ENCODE measurements at places on chromosomes 6 and 20.

GRCh38 chr6:13803581-13803980 is 10.8 kb downstream of the MCUR1 start:
- DNase-seq, result no peak

- no peak for DNase-seq
These were observed 68.7 kb upstream of the STMND1 start for GRCh38 chr6:17032988-17033634.

DNA sequence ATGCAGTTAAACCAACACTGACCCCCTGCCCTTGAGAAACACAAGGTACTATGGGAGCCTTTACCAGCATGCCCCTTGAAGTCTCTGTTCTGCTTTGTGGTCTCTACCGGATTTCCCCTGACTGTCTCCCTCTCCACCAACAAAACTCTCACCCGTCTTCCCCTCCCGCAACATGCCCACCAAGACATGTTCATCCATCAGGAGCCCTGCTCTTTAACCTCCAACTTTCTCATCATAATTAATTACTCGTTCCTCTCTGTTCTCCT is 1.1 kb downstream of the ZNF165 start:
- DNase-seq, result peak; percentile 73

DNA sequence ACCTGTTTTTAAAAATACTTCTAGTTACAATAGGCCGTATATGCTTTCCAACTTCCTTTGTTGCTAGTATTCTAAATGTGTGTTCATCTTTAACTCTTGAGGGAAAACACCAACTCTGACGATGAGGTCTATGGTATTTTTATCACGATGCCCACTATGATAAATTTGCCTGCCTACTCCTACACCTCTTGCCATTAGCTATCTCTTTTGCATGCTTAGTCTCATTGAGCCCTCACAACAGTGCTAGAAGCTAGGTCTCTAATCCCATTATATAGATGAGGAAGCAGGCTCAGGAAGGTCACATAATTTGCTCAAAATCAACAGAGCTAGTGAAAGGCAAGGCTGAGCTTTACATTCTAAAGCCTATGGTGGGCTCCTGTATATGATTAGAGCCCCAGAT is 13.2 kb downstream of the AAR2 start:
- no peak for DNase-seq

DNA sequence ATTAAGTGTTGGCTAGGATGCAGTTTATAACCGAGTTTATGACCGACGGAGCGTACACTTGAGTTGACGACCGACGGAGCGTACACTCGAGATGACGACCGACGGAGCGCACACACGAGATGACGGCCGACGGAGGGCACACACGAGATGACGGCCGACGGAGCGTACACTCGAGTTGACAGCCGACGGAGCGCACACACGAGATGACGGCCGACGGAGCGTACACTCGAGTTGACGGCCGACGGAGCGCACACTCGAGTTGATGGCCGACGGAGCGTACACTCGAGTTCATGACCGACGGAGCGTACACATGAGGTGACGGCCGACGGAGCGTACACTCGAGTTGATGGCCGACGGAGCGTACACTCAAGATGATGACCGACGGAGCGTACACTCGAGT is 119.8 kb downstream of the HUS1B start:
- DNase-seq, result no peak

GRCh38 chr6:101226677-101227135 is 166.8 kb upstream of the GRIK2 start:
- DNase-seq, result peak; percentile 2

DNA sequence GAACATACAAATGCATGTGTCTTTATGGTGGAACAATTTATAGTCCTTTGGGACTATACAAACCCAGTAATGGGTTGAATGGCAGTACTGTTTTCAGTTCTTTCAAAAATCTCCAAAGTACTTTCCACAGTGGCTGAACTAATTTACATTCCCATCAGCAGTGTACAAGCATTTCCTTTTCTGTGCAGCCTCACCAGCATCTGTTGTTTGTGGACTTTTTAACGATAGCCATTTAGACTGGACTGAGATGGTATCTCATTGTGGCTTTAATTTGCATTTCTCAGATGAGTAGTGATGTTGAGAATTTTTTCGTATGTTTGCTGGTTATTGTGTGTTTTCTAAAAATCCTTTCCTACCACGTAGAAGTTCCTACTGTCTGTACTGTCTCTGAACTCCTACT is 327.2 kb upstream of the ZFP64 start:
- DNase-seq, result no peak

GRCh38 chr6:5108536-5109150 is 23.5 kb downstream of the PPP1R3G start:
- DNase-seq, result no peak

- no peak for DNase-seq
These were observed 166.9 kb downstream of the EDN1 start for GRCh38 chr6:12457094-12457493.

DNA sequence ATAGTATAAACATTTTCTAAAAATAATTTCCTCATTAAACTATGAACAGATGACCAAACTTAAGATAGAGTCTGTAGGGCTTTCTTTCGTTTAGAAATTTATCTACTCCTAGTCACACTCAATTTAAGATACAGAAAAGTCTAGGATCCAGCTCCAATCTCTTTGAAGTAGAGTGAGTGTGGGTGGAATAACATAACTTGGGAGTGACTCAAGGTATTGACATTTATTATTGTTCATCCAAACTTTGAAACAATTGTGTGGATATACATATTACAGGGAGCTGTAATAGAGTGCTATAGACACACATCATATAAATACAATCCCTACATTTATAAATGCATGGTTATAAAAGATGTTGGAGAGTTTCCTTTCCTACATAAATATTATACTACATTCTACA is 715.2 kb upstream of the MANEA start:
- DNase-seq, result no peak

DNA sequence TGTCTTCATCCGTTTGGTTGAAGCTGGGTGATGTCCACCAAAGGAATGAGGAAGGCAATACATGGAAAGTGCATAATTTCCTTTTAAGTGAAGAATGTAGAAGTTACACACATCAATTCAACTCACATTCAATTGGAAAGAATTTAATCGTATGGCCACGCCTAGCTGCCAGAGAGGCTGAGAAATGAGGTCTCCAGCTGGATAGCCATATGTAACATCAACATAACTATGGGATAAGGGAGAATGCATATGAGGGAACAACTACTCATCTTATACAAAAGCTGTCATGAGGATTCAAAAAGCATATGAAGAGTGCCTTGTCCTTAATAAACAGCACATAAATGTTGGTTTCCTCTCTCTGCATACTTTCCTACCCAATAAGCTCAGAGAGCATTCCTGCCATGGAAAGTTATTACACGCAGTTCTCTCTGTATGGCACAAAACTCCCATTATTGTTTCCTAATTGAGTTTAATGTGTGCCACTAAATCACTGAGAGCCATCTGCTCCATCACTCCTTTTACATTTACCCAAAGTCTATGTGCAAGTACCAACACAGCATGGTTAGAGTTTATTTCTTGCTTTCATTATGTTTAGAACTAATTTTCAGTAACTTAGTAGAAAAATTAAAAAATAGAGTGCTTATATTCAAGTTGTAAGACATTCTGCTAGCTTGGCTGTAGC is 21.4 kb upstream of the TFAP2D start:
- DNase-seq, result no peak

GRCh38 chr6:131897050-131897435 is 54.1 kb downstream of the CCN2 start:
- no peak for DNase-seq

DNA sequence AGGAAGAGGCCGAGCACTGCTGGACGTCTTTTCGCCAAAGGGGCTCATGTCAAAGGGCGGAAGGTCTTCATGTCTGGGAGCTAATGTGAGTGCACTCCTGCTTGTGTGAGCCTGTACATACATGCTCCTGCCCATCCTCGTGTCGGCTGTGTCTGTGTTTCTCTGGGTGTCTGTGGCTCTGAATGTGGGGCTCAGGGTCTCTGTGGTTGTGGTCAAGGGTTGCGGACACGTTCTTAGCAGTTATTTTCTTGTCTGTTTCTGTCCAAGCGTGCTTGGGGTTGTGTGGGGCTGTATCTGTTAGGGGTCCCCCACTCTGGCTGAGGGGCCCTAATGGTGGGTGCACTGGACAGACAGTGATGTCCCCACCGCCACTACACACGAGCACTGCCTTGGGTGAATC is 2.9 kb downstream of the AVP start:
- DNase-seq, result no peak

DNA sequence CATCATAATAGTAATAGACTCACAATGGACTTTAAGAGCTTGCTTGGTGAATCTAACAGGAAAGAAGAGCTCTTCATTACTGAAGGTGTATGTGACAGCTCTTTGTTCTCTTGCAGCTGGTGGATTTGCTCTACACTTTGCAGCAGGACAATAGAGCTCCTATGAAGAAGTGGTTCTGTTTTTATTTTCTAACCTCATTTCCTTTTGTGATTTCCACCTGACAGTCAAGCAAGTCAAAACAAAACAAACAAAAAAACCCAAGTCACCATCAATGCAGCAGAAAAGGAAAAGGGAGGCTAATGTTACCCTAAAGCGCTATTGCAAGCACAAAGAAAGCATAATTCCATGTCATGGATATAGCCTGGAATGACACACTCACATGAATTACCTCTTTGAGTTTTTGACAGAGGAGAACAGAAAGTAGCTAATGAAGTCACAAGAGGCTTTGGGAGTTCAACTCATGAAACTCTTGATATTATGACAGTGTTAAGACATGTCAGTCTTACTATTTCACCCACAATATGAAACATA is 1188.1 kb downstream of the EPHA7 start:
- no peak for DNase-seq

- DNase-seq, result no peak
These were observed 1.5 kb upstream of the MAPK13 start for GRCh38 chr6:36128793-36129192.

- no peak for DNase-seq
These were observed 10.8 kb downstream of the STX16 start for GRCh38 chr20:58661598-58662473.

DNA sequence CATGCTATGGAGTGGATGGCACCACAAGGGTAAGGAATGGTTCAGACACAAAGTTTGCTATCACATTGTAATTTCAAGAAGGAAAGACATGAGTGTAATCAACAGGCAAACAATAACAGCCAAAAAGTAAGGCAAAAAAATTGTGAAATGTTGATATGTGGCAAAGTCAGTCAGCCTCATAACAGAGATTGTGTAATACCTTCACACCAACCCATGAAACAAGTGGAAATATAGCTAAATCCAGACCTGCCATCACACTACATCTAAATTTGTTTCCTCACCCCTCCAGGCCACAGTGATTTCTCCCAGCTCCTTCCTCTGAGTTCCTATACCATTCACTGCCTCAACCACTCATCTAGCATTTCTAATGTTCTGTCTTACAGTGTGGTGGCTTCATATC is 37.3 kb downstream of the SIM1 start:
- no peak for DNase-seq

DNA sequence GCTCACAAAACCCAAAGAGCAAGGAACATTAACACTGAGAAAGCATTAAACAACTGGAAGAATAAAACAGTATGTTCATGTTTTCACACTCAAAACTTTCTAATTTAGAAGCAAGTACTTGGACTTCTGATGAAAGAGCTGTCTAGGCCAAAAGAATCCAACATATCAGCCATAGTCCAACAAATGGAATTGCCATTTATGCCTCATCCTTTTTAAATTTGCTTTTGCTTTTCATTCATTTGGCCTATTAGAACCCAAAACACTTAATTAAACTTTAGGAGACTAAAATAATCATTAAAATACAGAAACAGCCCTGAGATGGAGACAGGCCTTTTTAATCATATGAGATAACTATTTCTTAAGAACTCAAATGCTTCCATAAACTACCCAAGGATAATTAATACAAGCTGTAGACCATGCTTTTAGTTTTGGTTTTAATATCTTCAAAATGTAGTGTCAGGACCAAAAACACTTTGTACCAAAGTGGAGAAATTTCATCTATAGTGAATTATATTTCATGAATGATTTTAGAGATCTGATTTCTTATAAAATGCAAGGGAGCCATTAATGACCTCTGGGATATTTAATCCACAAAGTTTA is 166.5 kb downstream of the KIF6 start:
- DNase-seq, result no peak

DNA sequence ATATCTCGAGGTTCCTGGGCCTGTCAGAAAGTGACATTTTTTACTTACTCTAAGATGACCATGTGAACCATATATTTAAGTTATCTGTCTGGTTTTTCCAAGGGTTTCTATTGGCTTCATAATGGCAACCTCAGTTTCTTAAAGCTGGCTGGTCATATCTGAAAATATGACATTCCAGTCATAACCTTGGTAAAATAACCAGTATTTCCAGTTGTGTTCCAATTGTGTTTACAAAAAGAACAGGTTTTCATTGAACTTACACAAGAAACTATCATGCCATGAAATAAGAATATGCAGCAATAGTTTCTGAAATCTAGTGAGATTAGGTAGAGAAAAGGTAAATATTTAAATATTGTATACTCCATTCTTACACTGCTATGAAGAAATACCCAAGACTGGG is 61.7 kb upstream of the HMGN3 start:
- no peak for DNase-seq

GRCh38 chr20:62466072-62466760 is 9.6 kb downstream of the GATA5 start:
- no peak for DNase-seq

DNA sequence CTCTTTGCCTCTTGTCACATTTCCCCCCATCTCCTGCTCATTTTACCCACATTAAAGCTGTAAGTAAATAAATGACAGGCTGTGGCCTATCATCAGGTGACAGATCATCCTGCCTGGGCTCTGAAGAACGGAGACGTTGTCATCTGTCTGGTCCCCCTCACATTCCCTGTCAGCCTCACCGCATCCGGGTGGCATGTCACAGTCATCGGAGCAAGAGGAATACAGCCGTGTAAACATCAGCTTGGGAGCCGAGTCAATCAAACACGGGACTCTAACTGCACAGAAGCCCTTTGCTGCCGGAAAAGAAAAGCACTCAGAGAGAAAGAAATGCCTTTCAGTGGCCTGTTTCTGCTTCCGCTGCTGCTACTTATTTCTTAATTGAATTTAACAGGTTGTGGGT is 371.9 kb upstream of the ID4 start:
- DNase-seq, result no peak

- DNase-seq, result no peak
These were observed 815 bp downstream of the SPATA2 start for GRCh38 chr20:49914310-49915117.

- peak; percentile 84 for DNase-seq
These were observed 18.0 kb upstream of the SLCO4A1 start for GRCh38 chr20:62624325-62624690.

- no peak for DNase-seq
These were observed 12.1 kb downstream of the NHSL1 start for GRCh38 chr6:138487102-138487604.

DNA sequence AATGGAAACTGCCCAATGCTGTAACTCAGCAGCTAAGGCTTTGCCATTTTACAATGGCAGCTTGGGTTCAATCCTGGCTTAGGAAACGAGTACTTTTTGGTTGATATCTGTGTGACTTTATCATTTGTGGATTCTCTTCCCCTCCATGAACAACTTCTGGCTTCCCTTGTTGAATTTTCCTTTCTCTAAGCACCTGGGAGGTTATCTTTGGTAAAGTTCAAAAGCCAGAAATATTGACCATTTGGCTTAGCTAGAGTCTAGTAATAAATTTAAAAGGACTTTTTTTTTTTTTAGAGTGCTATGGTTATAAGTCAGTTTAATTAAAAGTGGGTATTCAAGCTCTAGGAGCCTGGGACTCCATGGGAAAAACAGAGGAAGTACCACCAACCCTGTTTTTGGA is 31.7 kb upstream of the TPD52L1 start:
- no peak for DNase-seq
